ENCODE measurements at places on chromosomes 3 and 15.

DNA sequence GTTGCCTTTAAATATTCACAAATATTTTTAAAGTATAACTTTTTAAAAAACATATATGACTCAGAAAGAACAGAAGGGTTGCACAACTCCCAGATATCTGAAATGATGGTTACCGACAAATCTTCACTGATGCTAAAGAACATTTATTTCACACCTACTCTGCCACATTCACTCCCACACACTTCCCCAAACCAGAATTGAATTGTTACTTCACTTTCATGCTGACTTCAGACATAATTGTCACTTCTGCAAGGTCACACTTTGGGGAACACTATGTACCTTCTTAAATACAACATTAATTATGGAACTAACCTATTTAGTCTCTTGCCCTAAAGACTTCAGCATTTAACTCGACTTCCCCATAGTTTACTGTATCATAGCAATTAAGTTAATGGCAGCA is 795.1 kb downstream of the FHIT start:
- no peaks in the 10 kb centered on the region for H3K27me3 ChIP-seq
- no peaks in the 10 kb centered on the region for H3K4me1 ChIP-seq
- no peak for DNase-seq
- no peak overlapping the region for H3K27ac ChIP-seq
- H3K36me3 ChIP-seq, result no peaks in the 10 kb centered on the region

GRCh38 chr15:93159930-93160329 is 70.9 kb upstream of the RGMA start:
- H3K4me3 ChIP-seq, result no peak overlapping the region
- no peaks in the 10 kb centered on the region for H3K4me1 ChIP-seq
- H3K27ac ChIP-seq, result no peak overlapping the region
- no peak for DNase-seq
- H3K36me3 ChIP-seq, result no peaks in the 10 kb centered on the region
- no peaks in the 10 kb centered on the region for H3K27me3 ChIP-seq

GRCh38 chr15:42650208-42651066 is 75.0 kb downstream of the STARD9 start:
- no peaks in the 10 kb centered on the region for H3K36me3 ChIP-seq
- DNase-seq, result peak; percentile 75
- H3K27ac ChIP-seq, result no peak overlapping the region

GRCh38 chr3:72969766-72970165 is 26.8 kb upstream of the PPP4R2 start:
- no peak overlapping the region for H3K4me3 ChIP-seq
- no peak overlapping the region for H3K27ac ChIP-seq
- peaks cover 11% of the 10 kb centered on the region for H3K4me1 ChIP-seq
- no peak for DNase-seq

All from keratinocyte (primary cell).